ENCODE measurements at places on chromosomes 2 and 18.

DNA sequence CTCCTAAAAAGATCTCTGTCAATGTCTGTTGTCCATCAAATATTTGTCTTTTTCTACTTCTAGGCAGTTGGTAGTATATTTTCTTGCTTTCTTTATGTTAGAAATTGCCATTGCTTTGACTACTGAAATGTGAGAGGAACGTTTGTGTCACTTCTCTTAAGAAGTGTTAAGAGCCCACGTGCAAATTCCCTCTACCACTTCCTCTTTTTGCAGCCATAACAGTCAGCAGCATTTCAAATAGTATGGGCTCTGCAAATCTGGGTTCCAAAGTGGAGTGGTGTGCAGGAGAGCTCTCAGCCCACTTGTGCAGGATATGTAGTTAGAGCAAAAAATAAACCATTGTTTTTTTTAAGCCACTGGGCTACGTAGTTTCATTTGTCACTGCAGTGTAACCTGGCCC is 314.0 kb downstream of the MEIS1 start:
- no peak for DNase-seq

DNA sequence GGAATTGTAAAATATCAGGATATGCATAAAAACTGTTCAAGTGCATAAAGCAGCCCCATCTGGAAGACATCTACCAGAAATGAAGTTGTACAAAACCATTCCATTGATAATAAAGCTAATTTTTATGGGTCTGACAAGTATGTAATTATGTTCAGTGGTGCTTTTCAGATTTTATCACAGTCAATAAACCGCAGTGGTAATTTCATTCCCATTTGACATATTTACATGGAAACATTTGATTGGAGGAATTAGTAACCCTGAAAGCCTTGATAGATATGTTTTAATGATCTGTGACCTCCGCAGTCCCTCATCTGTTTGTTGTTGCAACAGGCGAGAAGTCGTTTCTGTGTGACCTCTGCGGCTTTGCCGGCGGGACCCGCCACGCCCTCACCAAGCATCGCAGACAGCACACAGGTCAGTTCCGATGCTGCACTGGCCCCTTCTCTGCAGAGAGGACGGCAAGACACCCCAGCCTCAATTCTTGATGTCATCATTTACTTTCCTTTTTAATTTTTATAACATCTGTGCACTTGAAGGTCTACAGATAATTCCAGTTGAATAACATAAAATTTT is 283.1 kb downstream of the ZNF407 start:
- no peak for DNase-seq

DNA sequence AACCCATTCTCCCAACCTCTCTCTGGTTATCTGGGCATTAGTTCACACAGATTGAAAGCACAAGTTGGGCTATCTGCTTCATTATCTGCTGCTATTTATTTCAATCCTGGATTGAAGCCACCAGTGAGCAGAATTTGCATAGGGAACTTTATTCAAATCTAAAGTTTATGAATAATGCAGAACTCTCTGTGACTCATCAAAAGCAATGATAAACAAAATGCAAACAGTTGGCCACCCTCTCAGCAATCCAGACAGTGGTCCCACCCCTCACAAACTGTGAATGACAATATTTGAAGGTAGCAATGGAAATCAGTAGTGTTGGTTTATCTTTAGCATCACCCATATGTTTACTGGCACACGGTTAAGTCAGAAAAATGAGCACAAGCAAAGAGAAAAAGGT is 106.8 kb upstream of the TMEM178A start:
- DNase-seq, result no peak

DNA sequence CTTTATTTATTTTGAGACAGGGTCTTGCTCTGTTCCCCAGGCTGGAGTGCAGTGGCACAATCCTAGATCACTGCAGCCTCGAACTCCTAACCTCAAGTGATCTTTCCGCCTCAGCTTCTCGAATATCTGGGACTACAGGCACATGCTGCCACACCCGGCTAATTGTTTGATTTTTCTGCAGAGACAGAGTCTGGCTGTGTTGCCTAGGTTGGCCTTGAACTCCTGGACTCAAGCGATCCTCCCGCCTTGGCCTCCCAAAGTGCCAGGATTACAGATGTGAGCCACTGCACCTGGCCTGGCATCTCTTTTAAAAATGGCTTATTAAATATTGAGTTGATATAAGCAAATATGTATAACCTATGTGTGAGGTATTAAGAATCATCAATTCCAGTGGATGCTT is 209.5 kb downstream of the FAM210A start:
- no peak for DNase-seq

DNA sequence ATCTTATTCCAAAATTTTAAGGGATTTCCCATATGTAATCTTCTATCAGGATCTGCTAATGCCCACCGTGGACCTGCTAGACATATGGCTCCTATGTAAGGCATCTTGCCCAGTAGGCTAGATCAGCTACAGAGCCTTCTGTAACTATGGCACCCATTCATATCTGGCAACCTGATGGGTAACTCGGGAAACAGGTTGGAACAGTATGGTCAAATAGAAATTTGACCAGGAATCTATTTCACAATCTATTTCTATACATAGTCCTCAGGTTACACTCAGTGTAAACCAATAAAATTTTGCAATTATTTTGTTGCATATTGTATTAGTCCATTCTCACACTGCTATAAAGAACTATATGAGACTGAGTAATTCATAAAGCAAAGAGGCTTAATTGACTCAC is 93.3 kb downstream of the ST6GAL2 start:
- DNase-seq, result no peak

GRCh38 chr2:200617156-200618053 is 31.6 kb downstream of the AOX1 start:
- DNase-seq, result no peak

GRCh38 chr2:134718817-134719814 is at the start of gene TMEM163:
TMEM163 (minus strand) TSS chr2:134719000.
- no peak for DNase-seq

- no peak for DNase-seq
Measured at GRCh38 chr2:37224063-37224462, 7.3 kb downstream of the CEBPZ start.

GRCh38 chr2:42171396-42171980 is 2.3 kb downstream of the EML4 start:
- DNase-seq, result peak; percentile 48

- DNase-seq, result no peak
Measured at GRCh38 chr2:237624565-237624964, 2.8 kb upstream of the LRRFIP1 start.

DNA sequence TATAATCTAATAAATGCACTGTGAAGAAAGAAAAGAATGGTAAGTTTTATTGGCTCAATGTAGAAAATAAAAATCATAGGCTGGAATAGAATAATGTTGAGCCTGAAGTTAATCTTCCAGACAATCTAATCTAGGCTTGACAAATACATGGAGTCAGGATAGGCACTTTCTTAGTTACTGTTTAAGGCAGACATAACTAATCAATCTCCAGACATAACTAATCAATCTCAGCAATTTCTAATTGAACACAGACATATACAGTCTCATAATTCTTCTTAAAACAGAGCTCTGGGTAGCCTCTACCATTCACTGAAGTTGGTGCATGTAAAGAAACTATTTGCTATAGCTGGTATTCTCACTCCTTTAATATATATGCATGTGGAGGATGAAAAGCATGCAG is 150.1 kb upstream of the CTAGE1 start:
- DNase-seq, result no peak

GRCh38 chr2:105962221-105962620 is 217.5 kb downstream of the NCK2 start:
- DNase-seq, result no peak

DNA sequence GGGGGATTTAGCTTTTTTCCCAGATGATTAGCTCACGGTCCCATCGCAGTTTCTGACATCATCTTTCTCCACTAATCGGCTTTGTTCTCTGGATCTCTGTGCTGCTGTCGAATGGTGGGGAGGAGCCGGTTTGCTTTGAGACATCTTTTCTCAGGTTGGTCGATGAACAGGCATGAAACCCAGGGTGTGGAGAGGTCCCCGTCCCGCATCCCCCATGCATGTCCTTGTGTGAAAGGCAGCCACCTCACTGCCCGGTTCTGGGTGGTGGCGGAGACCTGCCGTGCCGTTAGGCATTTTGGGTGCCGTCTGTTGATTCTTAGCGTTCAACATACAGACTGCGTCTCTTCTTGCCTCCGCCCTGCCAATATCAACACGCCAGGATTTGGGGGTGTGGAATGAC is 57.8 kb downstream of the CTDP1 start:
- DNase-seq, result no peak

DNA sequence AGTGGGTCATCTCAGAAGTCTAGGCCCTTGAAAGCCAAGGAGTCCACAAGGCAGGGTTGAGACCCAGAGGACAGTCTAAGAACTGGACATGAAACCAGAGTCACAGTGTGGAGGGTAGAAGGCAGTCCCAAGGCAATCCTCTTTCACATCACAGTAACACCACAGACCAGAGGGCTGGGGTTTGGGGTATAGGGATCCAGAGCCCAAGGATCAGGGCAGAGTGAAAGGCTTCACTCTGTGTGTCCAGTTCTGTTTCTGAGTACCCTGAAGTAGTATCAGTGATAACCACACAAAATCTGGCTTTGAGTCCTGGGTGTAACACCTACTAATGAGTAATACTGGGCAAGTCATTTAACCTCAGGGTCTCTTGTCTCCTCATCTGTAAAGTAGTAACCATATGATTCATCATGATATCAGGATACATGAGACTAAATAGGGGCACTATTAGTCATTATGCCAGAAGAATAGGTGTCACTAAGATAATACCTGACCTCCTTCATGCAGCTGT is 91.0 kb downstream of the ICA1L start:
- peak; percentile 84 for DNase-seq

GRCh38 chr2:42359965-42360483 is 993 bp downstream of the COX7A2L start:
- DNase-seq, result peak; percentile 54

DNA sequence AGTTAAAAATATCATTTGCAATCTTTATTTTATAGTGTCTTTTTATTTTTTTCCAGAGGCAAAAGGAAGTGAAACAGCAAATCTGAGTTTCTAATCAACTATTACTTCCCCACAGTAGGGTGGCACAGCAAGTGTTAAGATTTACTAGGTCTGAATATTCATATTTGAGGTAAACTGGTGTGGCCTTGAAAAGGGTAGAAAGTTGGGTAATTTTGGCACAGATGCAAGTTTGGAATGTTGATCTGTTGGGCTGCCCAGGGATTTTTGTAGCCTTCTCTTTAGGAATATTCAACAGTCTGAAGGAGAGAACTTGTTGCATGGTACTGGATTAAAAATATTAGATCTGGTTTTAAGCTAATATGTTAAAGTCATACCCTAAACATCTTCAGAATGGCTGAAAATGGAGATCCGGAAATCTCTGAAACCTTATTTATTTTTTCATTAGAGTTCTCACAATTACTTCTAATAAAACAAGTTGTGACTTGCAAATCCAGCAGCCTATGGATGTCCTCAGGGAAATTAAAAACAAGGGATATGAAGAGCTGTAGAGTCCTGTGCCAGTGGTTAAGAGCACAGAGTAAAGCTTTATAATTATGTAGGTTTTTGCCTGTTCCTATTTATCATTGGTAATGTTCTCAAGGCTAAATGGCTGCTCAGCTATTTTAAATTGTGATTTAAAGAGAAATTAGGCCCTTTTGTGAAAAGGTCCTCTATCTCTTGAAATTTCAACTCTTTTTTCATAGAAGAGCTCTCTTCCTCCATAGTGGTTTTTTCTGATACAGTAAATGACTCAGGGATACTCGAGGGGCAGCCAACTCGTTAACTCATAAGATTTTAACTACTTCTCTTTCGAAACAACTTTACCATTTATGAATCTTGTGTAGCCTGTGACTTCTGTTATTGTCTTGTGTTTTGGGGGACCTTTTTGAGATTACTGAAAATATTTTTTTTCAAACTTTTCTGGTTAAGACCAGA is 11.0 kb downstream of the TANK start:
- DNase-seq, result peak; percentile 28

GRCh38 chr18:22928339-22928738 is 4.8 kb upstream of the RBBP8 start:
- no peak for DNase-seq

- DNase-seq, result no peak
Measured at GRCh38 chr2:122764014-122764413, 1008.6 kb downstream of the TSN start.

DNA sequence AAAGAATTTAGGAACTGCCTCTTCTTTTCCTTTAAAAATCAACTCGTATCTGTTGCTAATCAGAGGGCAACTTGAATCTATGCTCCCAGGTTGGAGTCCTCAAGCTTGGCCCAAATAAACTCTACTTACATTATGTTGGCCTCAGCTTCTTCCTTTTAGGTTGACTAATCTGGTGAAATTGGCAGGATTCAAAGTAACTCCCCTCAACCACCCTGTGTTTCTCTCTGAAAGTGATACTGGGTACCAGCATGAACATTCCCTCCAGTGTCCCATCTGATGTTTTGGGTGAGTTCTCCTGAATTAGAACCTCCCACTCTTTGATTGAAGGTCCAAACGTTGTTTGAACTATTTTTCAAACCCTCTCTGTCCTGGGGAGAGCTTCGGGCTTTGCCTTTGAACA is 41.3 kb upstream of the MSH6 start:
- no peak for DNase-seq

- DNase-seq, result no peak
Measured at GRCh38 chr2:18926631-18927524, 337.5 kb upstream of the NT5C1B start.

DNA sequence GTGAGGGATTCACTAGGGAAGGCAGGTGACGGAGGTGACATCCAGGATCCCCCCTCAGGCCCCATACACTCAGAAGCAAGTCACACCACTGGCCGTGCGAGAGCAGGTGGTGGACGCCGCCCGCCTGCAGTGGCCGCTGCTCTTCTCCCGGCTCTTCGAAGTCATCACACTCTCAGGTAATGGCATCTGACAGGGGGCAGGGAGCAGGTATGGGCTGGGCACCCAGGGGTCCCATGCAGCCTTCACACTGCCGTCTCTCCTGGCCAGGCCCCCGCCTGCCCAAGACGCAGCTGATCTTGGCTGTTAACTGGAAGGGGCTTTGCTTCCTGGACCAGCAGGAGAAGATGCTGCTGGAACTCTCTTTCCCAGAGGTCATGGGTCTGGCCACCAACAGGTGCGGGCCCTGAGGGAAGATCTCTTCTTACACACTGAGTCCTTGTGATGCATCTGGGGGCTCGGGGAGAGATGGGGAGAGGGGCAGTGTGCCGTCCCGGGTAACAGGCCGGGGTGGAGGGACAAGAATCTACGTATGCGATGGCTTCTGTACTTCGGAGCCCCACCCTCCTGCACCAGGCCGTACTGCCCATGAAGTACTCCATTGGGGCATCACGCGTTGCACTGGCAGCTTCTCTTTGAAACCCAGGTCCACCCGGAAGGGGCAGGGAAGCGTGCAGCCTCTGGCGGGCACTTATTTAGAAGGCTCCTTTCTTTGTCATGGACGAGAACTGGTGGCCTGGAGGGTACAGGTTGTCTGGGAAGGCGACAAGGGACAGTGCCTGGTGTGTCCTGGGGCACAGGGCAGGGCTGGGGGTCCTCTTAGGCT is 18.8 kb upstream of the GPR17 start:
- no peak for DNase-seq

GRCh38 chr2:181440919-181441318 is 16.3 kb upstream of the ITGA4 start:
- no peak for DNase-seq

GRCh38 chr18:42931491-42931890 is 184.0 kb downstream of the RIT2 start:
- no peak for DNase-seq

Measured in activated CD4-positive, alpha-beta T cell treated with anti-CD3 and anti-CD28 coated beads, Interleukin-2, amount 50 U/mL, for 16 hours (primary cell).